ENCODE measurements at places on chromosomes 4 and X.

DNA sequence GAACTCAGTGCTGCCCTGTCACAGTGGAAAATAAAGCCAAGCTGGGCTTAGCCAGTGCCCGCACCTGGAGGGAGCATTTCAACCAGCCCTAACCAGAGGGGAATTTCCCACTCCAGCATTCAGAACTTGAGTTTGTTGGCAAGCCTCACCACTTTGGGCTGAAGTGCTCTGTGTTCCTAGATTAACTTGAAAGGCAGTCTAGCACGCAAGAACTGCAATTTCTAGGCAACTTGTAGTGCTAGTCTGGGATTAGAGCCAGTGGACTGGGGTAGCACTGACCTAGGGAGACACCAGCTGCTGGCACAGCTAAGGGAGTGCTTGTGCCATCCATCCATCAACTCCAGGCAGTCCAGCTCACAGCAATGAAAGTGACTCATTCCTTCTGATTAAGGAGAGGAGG is 1060.6 kb upstream of the GRID2 start:
- DNase-seq = peak; percentile 12

DNA sequence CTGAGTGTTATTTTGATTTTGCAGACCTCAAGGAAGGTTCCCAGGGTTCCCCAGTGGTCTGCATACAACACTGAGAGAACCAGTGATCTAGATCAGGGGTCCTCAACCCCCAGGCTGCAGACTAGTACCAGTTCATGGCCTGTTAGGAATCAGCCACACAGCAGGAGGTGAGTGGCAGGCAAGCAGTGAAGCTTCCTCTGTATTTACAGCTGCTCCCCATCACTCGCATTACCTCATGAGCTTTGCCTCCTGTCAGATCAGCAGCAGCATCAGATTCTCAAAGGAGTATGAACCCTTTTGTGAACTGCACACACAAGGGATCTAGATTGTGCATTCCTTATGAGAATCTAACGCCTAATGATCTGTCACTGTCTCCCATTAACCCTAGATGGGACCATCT is 28.5 kb downstream of the EDNRA start:
- DNase-seq = no peak

- no peak for DNase-seq
These were observed 172.7 kb upstream of the TBC1D9 start for GRCh38 chr4:140928880-140929279.

GRCh38 chr4:42655921-42656678 is 805 bp downstream of the ATP8A1 start:
- peak; percentile 75 for DNase-seq

DNA sequence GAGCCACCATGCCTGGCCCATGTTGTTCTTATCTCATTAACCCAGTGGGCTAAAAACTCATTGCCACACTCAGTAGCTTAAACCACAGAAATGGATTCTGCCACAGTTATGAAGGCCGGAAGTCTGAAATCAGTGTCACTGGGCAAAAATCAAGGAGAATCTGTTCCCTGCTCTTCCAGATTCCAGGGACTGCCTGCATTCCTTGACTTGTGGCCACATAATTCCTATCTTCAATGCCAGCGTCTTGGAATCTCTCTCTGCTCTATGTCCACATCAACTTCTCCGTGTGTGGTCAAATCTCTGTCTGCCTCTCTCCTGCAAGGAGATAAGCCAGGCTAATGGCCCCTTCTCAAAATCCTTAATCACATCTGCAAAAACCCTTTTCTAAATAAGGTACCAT is 4.1 kb upstream of the WFS1 start:
- no peak for DNase-seq

DNA sequence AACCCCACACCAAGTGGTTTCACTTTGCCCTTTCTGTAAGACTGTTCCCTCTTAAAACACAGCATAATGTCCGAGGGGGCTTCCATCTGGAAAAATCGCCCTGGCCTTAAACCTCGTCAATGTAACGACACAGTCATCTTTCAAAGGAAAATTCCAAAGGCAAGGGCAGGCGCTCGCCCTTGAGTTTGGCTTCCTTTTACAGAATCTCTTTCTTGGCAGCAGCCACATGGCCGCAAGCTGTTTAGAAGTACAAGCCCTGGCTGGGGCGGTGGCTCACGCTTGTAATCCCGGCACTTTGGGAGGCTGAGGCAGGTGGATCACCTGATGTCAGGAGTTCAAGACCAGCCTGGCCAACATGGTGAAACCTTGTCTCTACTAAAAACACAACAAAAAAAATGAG is 27.1 kb upstream of the GRPEL1 start:
- DNase-seq = no peak

- DNase-seq = no peak
These were observed 114.2 kb downstream of the COMMD8 start for GRCh38 chr4:47349326-47349725.

- no peak for DNase-seq
These were observed 234.7 kb downstream of the COX7B2 start for GRCh38 chr4:46674326-46674725.

DNA sequence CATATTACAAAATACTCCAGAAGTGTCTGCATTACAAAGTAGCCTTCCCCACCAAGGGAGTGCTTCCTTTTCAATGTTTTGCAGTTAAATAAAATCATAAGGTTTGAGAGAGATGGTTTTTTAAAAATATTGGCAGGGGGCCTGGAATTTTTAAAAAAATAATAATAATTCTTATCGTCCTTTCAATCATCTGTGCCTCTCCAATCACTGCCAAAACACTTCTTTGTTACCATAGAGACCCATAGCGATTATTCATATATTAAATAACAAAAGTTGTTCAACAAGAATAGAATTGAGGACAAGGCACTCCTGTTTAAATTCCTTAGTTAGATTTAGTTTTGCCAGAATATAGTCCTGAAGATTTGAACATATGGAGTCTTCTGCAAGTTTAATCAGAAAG is 203.1 kb downstream of the FAT4 start:
- DNase-seq = no peak

- no peak for DNase-seq
These were observed 57.5 kb upstream of the BMPR1B start for GRCh38 chr4:94700298-94700697.

DNA sequence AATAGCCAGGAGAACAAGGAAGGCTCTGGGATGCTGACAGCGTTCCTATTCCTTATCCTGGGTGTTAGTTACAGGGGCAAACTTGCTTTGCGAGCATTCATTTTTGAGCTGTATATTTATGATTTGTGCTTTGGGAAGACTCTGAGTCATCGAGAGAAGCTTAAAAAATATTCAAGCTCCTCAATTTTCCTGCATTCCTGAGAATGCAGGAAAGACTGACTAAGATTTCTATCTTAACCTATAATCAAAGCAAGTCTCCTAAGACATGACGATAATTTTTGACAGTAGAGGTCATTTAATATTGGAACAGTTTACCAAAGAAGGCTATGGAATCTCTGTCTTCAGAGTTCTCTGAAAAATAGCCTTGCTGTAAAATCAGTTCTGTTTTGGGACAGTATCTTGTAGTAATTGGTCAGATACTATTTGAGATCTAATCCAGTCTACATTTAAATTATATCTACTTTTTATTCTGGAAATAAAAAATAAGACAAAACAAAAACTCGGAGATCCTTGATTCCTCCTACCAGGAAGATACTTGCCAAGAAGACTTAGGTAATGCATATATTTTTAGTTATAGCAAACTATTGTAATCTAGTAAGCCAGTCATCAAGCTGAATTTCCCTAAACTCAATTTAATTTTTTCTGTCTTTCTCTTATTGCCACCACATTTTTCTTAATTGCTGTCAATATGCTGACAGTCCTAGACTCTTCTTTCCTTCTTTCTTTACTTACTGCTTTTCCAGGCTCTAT is 31.7 kb downstream of the BBS12 start:
- no peak for DNase-seq

DNA sequence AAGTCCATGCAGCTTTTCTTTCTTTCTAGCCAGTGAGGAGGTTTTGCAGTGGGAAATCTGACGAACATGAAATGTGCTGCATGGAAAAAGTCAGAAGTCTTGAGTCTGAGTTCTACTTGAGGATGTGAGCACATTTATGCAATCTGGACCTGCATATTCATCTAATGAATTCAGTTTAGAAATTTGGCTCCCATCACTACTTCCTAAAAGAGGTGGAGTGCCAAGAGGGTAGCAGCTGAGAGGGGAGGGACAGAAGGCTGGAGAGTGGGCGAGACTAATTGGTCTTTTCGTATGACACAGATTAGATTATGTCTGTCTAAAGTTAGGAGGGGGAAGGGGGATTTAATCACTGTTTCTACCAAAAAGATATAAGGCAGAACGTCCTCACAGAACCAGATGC is 535.9 kb downstream of the IQCM start:
- DNase-seq = no peak

DNA sequence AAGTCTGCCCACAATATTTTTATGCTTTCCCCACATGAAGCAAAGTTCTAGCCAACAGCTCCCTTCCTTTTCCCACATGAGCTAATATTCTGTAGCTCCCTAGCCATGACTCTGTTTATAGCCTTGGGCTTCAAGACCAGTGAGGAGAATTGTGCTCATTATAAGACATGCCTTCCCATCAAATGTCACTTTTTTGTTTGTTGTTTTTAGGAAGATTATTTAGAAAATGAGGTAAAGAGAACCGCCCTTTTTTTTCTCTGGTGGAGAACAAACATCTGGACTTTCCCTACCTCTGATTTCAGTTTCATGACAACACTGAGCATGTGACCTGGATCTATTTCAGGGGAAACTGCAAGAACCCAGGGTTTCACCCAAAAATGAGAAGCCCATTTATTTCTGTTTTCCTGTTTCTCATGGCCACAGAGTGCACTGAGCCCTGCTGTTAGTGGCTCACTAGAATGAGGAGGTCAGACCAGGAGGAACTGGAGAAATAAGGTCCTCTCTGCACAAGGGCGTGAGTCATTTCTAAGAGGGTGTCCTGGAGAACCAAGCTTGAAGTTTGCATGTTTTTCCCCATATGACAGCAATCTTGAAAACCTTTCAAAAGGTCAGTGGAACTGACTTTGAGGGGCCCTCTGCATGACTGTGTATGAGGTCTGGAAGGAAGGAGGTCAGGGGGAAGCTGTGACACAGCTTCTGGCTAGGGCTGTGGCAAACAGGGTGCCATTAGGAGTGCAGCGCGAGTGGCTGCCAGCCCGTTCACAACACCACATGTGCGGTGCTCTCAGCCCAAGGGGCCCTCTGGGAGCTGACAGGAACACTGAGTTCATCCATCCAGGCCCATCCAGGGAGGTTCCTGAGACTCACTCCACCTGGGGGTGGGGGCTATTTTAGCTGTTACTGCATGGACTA is 55.2 kb downstream of the CHST7 start:
- DNase-seq = no peak

DNA sequence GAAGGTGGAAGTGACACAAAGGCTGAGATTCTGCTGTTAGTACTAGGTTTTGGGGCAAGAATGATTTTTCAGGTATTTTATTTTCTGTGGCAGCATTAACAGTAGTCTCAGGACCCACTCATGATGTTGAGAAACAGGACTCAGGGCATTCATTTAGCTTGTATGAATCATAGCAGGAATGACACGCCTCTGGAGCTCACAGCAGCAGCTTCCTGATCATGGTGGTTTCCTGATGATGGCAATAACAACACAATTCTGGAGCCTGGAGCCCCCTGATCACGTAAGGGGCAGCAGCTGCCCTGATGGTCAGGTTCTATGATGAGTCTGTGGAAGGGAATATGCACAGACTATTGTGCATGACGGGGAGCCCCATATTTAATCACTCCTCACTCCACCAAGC is 47.0 kb downstream of the TASL start:
- DNase-seq = no peak

- no peak for DNase-seq
These were observed 147.6 kb upstream of the TBC1D9 start for GRCh38 chr4:140903522-140904475.

- no peak for DNase-seq
These were observed 96.5 kb upstream of the DHX15 start for GRCh38 chr4:24680746-24681448.

DNA sequence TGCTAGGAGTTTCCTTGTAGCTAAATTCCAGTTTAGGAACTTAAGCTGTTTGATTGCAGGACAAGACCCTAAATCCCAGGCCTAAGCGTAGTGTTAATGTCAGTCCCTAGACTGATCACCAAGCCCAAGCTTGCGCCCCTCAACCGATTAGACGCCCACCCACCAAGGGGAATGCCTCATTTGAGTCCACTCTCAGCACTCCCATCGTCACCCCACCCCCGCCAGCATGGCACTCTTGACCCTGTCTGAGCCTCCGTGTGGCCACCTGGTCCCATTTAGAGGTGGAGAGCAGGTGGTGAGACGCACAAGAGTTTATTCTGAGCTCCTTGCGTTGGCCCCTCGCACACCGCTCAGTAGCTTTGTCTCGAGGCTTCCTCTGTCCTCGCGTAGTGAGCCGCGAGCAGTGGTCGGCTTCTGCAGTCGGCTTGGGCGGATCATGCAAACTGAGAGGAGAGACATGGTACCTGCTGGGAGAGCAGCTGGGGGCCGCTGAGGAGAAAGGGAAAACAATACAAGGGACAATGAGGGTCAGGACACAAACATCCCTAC is 48.5 kb upstream of the ZNF157 start:
- no peak for DNase-seq

DNA sequence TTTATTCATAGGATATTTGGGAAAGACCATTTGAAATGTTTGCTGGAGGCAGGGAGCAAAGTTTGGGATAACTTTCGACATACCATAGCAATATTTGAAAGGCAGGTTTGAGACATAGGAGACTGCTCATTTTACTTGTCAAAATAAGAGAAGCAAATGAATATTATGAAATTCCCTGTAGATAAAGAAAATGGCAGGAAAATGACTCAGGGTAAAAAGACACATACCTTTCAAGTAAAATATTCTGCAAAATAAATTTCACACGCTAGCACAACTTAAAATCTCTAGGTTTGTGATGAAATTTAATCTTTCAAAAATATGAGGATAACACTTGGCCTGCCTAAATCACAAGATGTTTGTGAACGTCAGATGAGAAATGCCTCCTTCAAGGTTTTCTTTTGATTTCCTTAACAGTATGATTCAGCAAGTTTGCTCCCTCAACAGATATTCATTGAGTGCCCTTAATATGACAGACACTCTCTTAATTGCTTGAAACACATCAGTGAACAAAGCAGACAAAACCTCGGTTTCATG is 6.6 kb downstream of the TMEM156 start:
- DNase-seq = no peak

DNA sequence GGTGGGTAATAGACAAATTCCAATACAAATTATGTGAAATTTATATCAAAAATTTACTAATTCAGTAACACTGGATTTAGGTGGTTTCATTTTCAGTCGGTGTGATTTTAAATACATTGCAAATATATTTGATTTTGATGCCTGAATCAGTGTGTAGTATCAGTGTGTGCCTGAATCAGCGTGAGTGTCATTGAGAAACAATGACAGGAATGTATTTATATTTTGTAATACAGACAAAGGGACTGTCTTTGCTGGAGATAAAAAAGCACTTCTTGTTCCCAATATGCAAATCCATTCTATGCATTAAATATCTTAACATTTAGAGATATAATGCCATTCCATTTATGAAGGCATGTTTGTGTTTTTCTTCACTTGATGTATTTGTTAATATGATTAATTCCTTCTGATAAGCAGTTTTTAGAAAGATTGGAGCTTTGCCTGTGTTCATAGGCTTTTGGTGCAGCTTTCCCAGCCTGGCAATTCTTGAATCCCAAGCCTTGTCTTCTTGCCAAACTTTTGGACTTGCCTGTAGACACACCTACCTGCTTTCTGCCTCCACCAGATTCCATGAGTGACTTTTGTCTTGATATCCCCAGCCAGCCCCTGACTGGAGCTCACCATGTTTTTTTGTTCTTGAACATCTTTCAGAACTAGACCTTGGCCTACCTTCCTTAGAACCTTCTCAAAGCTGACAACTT is 243.8 kb downstream of the ADGRL3 start:
- no peak for DNase-seq
